ENCODE measurements at places on chromosomes 16 and 17. TPM values are rescaled to one million over a fixed set of nuclear protein-coding genes. Genes with fewer than 3 reads are reported as not detected.

Gene TMEM98
- total RNA-seq: 46.5 TPM

Gene STH
- not detected for total RNA-seq

Gene CLEC16A
- 8.0 TPM for total RNA-seq

Gene AARS1
- 94.4 TPM for total RNA-seq

Gene SCGB1C2
- not detected for total RNA-seq

Gene ENPP7
- total RNA-seq: not detected

Gene NUDT7
- 4.9 TPM for total RNA-seq

Gene CACNA1H
- total RNA-seq: 15.9 TPM

Gene PDE6G
- 2.0 TPM for total RNA-seq

Gene SLFN14
- not detected for total RNA-seq

Gene ACSM5
- not detected for total RNA-seq

Gene CEP95
- total RNA-seq: 34.5 TPM

Gene C17orf100
- total RNA-seq: 2.9 TPM

Gene TRPV2
- 0.39 TPM for total RNA-seq

Gene CACNG3
- total RNA-seq: not detected

Gene HSD17B1
- total RNA-seq: 1.8 TPM

Gene SMPD3
- 0.19 TPM for total RNA-seq

Gene DCUN1D3
- 7.4 TPM for total RNA-seq

Gene DPEP2
- not detected for total RNA-seq

Gene B9D1
- 48.8 TPM for total RNA-seq

Gene NPIPB9
- 2.5 TPM for total RNA-seq

Gene NPIPA3
- total RNA-seq: 1.1 TPM

Gene PRSS27
- 1.8 TPM for total RNA-seq

All from A549 treated with Mapracorat at 1 μM for 4 hours (cell line).